Activated T-cell treated with anti-CD3 and anti-CD28 coated beads for 24 hours (primary cell): ENCODE measurements at places on chromosomes 3 and 15.

GRCh38 chr15:68875377-68876116 lies 54.8 kb upstream of the SPESP1 start:
- DNase-seq = peak; percentile 81

GRCh38 chr3:22765679-22766078 lies 437.4 kb upstream of the UBE2E2 start:
- DNase-seq = no peak

GRCh38 chr15:63371297-63371918 lies 10.2 kb downstream of the CA12 start:
- no peak for DNase-seq

GRCh38 chr15:96130734-96131133 lies 199.8 kb upstream of the NR2F2 start:
- DNase-seq = no peak

DNA sequence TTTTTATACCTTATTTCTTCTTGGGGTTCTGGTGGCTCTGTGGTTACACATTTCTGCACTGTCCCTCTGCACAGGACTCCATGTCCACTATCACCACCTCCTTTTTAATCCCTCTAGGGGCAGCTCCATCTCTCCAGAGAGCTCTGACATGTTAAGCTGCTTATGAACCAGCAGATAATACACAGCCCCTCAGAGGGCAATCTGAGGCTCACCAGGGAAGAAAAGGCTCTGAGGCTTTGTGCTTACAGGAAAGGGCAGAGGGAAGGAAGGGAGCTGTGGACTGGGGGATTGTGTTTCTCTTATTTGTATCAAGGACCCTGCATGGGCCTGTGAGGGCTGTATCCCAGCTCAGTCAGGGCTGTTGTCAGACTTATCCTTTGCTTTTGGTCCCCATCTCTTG lies 164.5 kb downstream of the EPHB1 start:
- DNase-seq = no peak

DNA sequence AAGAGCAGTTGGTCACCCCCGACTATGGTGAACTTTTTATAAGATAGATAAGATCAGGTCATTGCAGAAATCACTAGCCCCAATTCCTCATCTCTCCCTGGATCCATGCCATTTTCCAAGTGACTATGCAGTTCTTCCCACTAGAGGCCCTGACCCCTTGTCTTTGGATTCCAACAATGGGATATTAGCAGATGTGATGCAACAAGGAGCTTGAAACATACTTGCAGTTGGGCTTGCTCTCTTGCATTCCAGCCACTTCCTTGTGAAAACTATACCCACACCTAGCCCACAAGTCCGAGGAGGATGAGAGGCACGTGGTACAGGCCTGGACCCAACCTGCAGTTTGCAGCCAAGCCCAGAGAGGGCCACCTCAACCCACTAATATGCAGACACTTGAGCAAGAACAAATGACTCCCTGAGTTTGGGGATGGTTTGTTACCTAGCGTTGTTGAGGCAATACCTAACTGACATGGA lies 60.6 kb downstream of the SUCLG2 start:
- no peak for DNase-seq
